Activated gamma-delta T cell treated with Interleukin-2 at 50 U/mL for 16 hours (primary cell): ENCODE measurements at places on chromosomes 4 and X.

DNA sequence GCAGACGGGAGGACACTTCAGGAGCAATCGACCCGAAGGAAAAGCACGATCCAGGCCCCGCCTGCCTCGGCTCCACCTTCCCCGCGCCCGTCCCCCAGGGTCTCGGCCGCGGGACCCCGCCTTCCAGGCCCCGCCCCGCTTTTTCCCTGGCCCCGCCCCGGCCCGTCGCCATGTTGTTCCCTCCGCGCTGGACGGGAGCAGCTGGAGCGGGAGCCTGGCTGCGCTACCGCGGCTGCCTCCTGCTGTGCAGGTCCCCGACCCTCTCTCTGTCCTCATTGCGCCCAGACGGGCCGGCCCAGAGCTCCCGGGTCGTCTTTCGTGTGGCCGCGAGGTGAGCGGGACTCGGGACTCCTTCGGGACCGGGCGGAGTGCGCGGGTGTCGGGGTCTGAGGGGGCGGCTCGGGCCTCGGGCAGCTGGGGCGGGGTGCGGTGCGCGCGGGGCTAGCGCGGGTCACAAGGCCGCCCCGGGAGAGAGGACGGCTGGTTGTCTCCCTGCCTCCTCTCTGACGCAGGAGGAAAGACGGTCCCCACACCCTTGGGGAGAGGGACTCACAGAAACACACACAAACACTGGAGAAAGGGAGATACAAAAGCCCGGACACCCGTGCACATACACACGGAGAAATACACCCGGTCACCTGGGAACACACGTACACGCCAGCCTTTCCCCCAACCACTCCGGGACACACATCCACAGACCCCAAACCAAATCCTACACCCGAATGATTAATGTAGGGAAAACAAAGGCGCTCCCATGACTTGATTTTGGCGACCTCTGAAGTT, at the start of gene RAB9A:
Gene RAB9A, plus strand, starts transcription at position 171 of the 783 bp plus-strand sequence. CDS start 19,619 bp downstream, outside the sequence.
- DNase-seq = peak; percentile 75

DNA sequence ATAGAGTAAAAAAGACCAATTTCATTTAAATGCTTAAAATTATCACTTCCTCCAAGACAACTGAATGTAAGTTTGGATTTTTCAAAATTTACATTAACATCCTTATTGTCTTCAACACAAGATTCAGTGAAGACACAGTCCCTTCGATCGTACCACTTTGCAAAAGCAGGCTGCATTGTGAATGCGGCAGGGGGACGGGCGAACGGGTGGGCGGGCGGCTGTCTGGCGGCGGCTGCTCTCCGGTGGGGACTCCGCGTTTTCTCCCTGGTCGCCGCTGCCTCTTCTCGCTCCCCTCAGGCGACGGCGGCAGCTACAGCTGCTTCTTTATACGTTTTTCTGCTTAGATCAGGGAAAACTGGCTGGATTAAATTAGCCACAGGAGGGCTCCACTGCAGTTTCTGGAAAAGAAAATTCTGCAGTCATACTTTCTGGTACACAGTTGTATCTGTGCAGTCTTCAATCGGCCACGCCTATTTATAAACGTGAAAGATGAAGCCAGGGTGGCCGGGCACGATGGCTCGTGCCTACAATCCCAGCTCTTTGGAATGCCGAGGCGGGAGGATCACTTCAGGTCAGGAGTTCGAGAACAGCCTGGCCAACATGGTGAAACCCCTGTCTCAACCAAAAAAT, 33.9 kb upstream of the HPF1 start:
- DNase-seq = peak; percentile 6

- no peak for DNase-seq
Observed at GRCh38 chrX:107025545-107025944, 25.5 kb upstream of the MORC4 start.

DNA sequence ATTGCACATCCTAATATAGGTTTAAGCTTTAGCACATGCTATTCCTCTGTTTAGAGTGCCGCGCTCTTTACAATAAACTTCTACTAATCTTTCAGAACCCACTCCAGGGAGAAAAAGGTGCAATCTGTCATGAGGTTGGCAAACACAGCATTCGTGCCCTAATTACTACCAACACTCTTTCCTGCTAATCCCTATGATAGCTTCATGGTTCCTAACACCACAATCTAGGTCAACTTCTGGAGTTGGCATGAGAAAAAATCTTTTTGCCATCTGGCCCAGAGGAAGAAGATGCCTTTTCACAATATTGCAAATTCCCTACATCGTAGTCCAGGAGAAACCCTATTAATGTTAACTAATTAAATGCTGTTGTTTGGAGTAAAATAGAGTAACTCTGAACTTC, 39.6 kb downstream of the TMA16 start:
- no peak for DNase-seq

DNA sequence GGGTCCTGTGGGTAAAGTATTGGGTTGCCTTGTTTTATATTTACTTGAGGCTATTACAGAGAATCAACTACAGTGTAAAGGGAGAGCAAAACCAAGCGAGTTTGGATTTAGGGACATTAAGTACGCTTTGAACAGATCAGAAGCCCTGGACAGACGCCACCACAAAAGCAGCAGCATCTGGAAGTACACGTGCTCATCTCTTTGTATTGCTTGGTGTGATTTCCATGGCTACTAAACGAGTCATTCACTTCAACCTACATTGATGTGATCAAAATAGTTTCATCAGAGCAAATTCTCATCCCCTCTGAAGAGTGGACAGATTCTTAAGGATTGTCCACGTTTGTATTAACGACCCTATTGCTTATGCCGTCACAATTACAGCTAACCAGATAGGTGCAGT, 85.1 kb downstream of the SORBS2 start:
- DNase-seq = no peak

- no peak for DNase-seq
Observed at GRCh38 chrX:15434205-15434604, 50.0 kb upstream of the VEGFD start.

DNA sequence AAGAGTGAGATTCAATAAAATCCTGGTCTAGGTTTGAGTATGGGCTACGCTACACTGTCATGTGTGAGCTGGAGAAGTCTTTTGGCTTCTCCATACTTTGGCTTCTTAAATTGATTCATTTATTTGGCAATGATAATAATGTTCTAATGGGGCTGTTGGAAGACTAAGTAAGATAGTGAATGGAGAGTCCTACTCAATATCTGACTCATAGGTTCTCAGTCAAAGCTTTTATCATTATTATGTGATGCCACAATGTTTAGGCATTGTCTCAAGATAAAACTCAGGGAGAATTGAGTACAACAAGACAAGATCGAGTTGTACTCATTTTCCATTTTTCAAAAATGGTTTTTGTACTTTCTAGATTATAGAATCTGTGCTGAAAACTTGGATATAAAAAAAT, 92.5 kb upstream of the VEGFC start:
- DNase-seq = no peak

DNA sequence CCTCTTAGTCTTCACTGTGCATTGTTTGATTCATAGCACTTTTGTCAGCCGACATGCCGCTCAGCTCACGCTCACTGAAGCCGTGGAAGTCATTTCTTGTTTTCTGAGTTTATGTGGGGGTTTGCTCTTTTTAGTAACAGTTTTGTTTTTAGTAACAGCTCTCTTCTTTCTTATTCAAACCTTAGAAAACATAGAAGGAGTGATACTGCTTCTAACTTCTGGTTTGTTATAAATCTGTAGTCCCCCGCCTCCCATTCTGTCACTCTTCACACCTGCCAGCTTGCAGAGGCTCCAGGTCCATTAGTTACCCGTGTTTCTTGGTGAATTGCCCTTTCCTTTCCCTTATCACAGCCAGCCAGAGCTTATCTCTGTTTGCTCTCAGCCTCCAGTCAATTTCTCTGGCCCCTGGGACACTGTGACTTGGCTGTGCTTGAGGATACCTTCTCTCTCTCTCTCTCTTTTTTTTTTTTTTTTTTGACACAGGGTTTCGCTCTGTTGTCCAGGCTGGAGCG, 50.5 kb downstream of the GRK4 start:
- no peak for DNase-seq

GRCh38 chr4:8817813-8818062, 53.9 kb downstream of the HMX1 start:
- no peak for DNase-seq

DNA sequence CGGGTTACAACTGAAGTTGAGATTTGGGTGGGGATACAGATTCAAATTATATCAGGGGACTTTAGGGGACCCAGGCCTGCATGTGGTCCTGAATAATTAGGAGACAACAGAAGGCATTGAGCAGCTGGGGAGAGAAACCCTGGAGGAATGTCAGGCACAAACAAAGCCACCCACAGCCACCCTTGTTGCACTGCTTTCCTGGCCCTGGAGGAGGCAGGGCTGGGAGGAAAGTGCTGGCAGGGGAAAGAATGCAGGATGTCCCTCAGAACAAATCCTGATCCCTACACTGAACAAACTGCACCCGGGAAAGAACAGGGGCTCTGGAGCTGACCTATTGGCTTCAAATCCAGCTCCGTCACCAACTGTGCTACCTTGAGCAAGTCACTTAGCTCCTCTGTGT, 214.1 kb upstream of the ATP6AP2 start:
- no peak for DNase-seq

DNA sequence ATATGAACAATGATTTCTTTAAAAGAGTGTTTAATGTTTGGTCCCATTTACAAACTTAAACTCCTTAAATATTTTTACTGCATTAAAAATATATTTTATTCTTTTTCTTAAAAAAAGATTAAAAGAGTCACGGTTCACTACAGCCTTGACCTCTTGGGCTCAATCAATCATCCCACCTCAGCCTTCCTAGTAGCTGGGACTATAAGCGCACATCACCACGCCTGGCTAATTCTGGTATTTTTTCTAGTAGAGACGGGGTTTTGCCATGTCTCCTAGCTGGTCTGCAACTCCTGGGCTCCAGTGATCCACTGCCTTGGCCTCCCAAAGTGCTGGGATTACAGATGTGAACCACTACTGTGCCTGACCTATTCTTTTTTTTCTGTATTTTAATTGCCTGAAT, 104.7 kb upstream of the TLR2 start:
- DNase-seq = no peak
